Nucleus accumbens (tissue), 56 donors: ENCODE measurements at places on chromosomes 12 and 14.

DNA sequence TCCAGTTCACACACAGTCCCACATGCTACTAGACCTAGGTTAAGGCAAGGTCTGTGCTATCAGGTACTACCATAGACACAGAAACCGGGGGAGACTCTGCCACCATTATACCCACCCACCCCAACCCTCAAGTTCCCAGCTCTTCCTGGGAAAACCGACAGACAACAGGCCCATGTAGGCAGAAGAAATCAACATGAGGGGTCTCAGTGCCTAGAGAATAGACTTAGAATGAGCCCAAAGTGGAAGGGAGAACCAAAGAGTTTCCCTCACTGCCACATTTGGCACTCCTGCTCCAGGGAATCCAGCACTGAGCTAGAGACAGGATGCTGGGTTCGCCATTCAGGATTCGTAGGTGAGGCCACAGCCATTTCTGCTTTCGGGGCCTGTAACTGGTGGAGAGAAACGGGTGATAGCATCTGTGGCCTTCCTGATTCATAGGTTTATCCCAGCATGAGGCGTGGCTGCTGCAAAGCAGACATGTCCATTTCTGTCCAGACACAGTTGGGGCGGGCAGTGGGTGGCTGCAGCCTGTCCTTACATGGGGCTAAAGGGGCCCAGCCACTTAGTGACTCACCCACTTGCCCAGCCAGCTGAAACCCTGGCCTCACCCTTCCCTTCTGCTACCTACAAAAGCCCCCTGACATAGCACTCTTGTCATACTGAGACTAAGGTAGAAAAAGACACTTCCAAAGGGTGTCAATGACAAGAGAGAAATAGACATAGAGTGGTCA, 69.4 kb downstream of the IRF2BPL start:
- no peak for DNase-seq

DNA sequence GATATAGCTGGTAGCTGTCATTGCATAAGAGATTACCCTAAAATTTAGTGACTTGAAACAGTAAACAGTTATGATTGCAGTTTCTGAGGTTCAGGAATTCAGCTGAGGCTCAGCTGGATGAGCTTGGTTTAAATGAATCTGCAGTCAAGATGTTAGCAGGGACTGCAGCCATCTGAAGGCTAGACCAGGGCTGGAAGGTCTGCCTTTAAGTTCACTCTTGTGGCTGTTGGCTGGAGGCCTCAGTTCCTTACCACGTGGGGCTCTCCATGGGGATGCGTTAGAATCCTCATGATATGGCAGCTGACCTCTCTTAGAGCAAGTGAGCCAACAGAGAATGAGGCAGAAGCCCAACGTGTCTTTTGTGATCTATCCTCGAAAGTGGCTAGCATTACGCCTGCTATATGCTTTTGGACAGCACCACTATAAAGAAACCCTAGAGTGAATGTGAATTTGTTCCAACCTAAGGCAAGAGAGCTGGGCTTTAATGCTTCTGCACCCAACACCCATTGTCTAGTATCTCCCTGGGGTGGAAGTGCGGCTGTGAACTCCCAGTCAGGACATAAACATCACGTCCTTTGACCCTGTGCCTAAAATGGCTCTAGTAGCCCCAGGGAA, 26.0 kb downstream of the HSPB8 start:
- no peak for DNase-seq

GRCh38 chr12:117119592-117120198, 20.5 kb upstream of the TESC start:
- DNase-seq, result no peak

DNA sequence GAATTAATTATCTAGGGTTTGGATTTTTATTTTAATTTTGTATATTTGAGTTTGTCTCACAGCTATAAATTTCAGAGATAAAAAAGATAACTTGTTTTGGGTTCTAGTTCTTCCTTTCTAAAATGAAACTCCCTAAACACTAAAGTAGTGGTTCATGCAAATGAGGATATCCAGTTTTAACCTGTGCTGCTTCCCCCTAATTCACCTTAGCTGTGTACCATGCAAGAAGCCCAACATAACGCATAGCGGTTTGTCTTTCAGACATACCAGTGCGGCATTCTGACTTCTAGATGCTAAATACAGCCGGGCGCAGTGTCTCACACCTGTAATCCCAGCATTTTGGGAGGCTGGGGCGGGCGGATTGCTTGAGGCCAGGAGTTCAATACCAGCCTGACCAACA, 288.6 kb upstream of the NPAS3 start:
- DNase-seq, result no peak

DNA sequence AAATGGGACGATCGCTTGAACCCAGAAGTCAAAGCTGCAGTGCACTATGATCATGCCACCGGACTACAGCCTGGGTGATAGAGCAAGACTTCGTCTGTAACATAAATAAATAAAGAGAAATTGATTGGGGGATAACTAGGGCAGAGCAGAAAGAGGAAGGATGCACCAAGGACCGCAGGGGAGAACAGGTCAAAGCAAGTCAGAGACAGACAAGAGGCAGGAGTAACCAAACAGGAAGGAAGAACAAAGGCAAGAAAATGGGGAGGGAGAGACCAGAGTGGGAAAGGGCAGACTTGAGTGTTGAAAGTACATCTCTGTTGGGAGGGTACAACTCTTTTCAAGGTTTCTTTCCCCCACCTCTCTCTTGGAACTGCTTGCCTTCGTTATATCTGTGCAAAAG, 50.8 kb upstream of the ELK3 start:
- DNase-seq, result no peak

DNA sequence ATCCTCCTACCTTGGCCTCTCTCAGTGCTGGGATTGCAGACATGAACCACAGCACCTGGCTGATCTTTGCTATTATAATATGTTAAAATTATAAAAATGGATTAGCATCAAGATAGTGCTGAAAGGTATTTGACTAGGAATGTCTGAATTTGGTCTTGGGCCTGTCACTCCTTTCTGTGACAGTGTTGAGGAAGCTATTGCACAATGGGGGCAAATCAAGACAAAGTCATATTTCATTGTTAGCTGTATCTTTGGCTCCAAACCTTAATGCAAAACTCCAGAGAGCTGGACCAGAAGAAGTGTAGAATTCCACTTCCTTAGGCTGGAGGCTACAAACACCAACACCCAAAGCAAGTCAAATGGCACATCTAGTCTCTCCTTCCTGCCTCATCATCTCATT, 42.2 kb downstream of the ZCRB1 start:
- no peak for DNase-seq

DNA sequence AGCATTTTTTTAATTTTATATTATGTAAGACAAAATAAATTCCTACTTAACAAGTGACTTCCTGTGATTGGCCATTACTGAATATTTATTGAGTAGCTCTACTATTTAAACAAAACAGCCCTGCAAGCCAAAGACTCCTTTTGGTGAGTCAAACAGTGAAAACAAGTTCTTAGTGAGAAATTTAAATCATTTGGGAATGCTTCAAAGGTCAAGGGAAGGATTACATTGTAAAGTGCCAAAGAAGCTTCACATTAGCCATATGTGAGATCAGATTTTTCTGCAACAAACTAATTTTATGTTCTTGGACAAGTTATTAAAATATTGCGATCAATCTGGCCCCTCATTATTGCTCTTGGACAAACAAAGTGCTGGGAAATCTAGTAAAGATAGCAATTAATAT, 795.4 kb upstream of the MGAT4C start:
- DNase-seq, result no peak

DNA sequence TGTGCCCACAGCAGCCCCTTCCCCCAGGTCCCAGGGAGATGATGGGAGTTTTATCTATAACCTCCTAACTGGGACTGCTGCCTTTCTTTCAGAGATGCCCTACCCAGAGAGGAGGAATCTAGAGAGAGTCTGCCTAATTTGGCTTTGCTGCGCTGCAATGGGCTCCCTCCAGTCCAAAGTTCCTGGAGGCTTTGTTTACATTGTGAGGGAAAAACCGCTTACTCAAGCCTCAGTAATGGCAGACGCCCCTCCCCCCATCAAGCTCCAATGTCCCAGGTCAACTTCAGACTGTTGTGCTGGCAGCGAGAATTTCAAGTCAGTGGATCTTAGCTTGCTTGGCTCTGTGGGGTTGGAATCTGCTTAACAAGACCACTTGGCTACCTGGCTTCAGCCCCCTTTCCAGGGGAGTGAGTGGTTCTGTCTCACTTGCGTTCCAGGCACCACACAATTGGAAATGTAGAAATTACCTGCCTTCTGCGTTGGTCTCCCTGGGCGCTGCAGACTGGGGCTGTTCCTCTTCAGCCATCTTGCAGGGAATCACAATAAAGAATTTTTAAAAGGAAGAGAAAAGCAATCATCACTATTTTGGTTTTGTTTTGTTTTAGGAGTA, 262.5 kb downstream of the FOXG1 start:
- no peak for DNase-seq

DNA sequence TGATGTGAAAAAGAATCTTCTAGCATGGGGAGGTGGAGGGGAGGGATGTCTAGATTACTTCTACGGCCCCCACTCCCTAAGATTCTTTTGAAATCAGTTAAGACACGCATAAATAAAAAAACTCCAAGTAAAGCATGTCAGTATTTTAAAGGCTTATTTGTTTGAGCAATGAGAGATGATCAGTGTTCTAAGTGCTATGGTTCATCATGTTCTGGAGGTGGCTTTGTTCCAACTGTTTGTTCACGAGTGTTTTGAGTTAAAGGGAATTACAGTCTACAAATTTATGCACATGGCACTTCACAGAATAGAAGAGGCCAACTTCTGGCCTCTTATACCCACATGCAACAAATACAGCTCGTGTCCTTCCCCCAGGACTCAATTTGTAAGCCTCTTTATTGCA, 394.9 kb downstream of the RAD51B start:
- no peak for DNase-seq

DNA sequence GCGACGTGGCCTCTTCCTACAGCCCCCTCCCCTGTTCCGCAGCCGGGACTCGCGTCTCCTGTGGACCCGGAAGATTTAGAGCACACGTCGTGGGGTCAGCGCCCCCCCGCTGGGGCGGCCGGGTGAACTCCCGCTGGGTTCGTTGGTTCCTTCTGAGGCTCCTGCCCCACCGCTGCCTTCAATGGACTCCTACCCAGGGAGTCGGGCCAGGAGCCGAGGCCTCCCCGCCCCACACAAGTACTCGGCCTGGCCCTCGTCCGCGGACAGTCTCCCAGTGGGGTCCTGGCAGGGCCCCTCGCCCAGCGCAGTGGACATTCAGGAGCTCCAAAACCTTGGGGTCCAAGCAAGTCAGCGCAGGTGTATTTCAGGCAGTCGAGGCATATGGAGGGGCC, 1.2 kb downstream of the MMP17 start:
- DNase-seq, result no peak

- no peak for DNase-seq
These were observed 189.0 kb downstream of the NTF3 start for GRCh38 chr12:5620896-5621295.

GRCh38 chr12:77229640-77230442, 164.5 kb upstream of the E2F7 start:
- DNase-seq, result no peak

DNA sequence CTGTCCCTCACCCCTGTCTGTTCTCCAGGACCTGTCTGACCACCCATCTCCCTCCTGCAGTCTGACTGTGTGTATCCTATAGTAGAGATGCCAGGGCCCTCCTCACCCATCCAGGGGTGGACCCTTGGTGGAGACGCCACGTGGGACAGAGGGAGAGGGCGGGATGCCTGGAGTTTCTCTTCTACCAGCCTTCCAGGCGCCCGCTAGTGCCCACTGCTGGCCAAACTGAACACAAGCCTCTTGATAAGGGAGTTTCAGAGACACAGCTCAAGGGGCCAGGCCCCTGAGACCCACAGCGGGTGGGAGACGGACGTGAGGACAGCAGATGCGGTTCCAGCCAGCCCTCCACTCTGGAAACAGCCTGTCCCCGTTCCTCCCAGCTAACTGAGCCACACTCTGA, 147.3 kb downstream of the RBM19 start:
- DNase-seq, result no peak

DNA sequence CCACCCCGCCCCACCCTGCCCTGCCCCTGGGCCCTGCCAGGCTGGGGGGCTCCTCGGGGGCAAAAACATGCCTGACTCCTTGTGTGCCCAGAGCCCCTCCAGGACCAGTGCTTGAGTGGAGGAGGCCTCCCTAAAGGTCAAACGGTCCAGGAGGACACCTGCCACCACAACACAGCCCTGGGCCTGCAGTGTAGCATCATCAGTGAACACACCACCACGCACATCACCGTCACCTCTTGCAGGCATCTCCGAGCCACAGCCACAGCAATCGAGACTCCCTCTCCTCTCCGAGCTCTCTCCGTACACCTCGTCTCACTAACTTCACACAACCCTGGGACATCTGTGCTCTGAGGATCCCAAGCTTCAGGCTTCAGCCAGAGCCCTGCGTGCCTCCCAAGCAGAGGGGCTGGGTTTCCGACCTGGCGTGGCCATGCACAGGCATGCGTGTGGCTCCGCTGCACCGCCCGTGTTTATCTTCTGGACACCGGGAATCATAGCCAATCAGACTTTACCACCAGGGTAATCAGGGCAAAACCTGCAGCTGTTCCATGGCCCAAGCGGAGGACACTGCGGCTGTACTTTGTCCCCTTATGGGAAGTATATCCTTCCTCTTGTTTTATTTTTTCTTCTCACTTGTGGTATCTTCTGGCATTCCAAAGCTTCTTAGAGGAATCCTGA, 6.2 kb upstream of the DIO3 start:
- DNase-seq, result no peak

DNA sequence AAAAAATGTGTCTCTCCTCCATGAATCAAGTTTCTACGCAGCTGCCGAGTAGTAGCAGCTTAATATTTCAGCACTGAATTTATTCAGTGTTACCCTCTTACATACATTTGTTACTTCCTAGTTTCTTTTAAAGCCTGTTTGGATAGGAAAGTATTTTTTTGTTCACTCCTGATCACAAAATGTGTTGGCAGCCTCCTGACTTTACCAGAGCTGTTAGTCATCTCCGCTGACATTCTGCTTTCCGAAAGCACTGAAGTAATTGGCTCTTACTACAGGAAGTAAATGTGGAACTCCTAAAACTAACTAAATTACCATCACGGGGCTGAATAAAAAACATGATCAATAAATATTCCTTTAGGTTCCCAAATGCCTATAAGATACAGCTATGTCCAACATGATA, 225.5 kb downstream of the EPS8 start:
- no peak for DNase-seq

- DNase-seq, result no peak
These were observed 9.5 kb downstream of the TBX3 start for GRCh38 chr12:114674251-114675047.
